ENCODE measurements at places on chromosomes 13 and 19.

DNA sequence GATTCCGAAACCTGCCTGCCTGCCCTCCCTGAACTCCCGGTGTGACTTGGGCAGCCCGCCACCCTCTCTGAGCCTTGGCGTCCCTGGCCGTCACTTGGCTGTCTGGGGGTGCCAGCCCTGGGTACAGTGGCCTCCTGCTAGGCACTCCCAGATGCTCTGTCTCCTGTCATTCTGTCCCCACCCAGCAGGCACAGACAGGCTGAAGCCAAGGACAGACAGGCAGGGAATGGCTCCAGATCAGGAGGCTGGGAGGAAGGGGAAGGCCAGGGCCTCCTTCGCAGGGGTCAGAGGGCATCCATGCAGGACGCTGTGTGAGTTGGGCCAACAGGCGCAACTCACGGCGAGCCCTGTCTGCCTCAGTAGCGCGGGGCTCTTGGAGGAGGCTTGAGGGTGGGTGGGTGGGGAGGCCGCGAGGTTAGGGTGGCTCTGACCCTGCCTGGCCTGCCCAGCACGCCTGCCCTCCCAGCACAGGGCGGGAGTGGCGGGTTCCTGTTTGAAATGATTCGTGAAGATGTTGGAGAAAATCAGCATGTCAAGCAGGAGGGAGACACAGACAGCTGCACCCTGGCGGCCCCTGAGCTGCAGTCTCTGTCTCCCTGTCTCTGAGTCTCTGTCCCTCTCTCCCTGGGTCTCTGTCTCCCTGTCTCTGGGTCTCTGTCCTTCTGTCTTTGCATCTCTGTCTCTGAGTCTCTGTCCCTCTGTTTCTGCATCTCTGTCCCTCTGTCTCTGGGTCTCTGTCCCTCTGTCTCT lies 19.7 kb downstream of the KLHL26 start:
- DNase-seq, result no peak

DNA sequence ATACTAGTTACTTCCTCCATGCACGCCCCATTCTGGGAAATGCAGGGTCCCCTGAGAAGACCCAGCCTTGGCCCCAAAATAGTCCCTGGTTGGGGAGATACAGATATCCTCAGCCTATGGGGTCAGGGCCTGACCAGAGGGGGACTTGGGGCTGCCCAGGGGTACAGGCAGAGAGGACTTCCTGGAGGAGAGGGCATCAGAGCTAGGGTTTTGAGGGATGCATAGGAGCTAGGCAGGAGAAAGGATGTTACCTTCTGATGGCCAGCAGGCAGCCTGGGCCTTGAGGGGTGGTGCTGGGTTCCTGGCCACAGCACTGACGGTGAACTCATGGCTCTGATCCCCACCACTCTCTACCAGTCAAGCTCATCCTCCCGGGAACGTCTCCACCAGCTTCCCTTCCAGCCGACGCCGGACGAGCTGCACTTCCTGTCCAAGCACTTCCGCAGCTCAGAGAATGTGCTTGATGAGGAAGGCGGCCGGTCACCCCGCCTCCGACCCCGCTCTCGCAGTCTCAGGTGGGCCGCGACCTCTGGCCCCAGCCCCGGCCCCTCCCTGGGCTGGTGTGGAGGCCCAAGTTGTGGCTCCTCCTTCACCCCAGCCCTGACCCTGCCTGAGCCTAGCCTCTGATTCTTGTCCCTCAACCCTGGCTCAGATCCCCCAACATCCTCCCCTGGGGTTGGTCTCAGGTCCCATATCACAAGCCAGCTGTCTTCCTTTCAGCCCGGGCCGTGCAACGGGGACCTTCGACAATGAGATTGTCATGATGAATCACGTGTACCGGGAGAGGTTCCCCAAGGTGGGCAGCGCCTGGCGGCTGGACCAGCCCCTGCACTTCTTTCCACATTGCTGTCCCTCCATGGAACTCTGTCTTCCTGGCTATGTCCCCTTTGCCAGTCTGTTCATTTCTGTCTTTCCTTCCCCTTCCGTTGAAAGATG lies 25.6 kb downstream of the MAST3 start:
- DNase-seq, result no peak

DNA sequence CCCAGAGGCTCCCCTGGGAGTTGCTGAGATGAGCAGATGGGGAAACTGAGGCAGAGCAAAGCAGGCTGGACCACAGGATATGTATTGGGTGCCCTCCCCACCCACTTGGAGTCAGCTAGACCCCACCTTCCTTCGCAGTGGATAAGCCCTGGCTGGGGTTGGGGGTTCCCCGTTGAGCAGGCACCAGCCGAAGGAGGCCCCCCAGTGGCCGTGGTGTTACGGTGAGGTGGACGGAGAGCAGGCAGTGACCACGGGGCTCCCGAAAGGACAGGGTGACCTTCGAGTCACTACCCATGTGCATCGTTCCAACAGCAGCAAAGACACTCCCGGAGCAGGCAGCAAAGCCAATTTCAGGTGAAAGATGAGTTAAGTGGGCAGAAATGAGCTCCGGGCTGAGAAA lies 62.4 kb upstream of the ADGRE5 start:
- DNase-seq, result no peak

DNA sequence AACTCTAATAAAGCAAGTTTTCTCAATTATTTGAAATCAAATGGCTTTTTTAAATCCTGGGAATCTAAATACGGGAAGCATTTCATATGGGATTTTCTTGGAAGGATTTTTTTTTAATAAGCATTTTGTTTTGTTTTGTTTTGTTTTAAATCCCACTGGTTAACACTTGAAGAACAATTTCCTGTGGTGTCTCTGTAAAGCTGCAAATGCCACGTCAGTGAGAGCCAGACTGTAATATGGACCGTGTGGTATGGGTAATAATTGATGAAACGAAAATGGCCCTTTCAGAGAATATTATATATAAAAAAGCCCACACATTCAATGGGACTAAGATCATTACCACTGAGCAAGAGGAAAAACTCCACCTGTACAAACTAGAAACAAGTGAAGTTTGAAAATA lies 33.9 kb upstream of the MIR17HG start:
- no peak for DNase-seq

DNA sequence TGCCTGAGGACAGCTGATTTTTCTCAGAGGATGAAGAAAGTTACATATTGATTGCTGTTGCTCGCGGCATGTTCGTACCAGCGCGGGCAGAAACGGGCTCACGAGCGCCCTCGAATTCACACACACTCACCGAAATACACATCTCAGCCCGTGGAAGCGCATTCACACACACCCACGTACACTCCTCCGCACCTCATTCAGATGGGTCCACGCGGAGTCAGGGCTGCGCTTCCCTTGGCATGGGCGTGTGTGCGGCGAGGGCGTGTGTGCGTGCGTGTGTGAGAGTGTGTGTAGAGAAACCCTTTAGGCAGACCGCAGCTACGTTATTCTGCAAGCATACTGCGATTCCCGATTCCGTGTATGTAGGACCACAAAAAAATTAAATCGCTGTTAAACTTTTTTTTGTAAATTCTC lies 2.1 kb upstream of the PCDH17 start:
- DNase-seq, result no peak

- no peak for DNase-seq
These were observed 1.1 kb downstream of the TSC22D1 start for GRCh38 chr13:44575035-44575434.

GRCh38 chr13:73107481-73107880 lies 48.7 kb downstream of the KLF5 start:
- no peak for DNase-seq

DNA sequence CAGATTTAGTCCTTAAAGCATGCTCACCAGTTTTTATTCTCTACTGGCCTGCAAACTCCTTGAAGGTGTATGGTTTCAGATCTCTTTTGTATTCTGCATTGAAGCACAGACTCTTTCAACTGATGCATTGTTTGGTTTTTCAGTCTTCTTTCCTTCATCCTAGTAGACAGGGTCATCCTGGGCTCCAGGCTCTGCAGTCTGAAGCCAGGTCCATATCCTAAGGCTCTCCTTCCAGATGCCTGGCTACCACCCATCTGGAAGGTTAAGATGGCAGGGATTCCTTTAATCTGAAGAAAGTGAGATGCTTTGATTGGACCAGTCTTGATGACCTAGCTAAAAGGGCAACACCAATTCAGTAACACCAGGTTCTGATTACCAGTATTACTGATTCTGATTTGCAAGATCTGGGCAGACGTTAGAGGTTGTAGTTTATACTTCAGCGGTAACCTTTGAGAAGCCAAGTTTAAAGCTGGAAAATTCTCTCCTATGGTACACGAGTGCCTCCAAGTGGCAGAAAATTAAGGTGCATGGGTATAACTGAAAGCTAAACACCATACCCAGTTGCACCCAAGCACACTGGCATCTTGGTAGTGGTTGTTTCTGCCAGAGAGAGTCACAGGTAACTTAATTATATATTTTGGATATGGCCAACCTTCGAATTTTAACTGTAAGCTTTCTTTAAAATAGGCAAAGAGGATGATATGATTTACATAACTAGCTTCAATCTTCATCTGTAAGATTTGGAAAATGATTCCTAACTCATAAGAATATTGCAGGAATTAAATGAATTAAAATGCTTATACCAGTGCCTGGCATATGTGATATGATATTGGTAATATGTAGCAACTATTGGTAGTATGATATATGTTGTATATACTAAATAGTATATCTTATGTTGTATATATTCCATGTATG lies 1651.9 kb upstream of the MIR17HG start:
- no peak for DNase-seq

DNA sequence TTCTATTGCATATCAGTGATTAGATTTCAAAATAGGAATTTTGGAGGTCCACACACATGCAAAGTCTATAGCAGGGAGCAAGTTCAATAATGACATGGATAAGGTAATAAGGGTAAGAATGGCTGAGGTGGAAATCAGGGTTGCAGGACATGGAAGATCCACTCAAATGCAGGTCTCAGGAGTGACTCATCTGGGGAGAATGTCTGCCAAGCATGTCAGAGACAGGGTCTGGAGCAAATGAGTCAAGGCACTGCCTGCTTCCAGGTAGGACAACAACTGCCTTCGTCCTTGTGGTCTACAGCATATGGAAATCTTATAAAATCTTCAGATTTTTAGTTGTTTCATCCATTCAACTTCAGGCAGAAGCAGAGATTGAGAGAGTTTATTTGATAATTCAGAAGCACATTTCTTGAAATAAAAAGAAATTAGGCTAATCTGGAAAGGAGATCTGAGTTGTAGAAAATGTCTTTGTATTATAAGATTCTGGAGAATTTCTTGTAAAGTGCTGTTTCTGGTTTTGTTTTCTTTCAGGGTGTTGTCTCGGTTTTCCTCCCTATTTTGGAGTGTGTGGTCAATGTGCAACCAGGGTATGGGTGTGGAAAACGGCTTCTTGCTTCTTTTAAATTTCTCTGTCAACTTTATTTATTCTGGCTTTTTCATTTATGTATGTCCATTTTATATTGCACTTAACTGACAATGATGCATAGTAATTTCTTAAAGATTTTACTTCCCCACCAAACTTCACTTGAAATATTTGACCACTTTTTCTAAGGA lies 748.8 kb downstream of the LIG4 start:
- no peak for DNase-seq

DNA sequence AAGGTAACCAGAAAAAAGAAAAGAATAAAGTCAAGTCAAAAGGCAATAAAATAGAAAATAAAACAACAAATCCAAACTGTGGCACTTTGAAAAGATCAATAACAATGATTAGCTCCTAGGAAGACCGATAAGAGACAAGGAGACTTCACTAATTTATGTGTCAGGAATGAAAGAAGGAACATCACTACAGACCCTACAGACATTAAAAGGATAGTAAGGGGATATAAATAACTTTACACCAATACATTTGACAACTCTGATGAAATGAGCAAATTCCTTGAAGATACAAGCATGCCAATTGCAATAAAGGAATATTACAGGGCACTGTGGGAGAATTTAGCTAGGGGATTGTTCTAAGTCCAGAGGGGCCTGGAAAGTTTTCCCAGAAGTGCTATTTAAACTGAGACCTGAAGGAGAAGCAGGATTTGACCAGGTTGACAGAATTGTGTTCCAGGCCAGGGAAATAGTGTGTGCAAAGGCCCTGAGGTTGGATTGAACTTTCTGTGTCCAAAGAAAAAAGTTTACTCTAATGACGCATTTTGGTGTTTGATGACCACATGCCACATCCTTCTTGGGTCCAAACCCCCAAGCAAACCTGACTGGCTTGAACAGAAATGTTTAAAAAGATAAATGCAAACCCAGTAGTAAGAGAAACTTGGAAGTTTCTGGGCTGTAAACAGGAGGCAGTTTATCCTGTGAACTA lies 1.6 kb upstream of the C19orf38 start:
- DNase-seq, result no peak

DNA sequence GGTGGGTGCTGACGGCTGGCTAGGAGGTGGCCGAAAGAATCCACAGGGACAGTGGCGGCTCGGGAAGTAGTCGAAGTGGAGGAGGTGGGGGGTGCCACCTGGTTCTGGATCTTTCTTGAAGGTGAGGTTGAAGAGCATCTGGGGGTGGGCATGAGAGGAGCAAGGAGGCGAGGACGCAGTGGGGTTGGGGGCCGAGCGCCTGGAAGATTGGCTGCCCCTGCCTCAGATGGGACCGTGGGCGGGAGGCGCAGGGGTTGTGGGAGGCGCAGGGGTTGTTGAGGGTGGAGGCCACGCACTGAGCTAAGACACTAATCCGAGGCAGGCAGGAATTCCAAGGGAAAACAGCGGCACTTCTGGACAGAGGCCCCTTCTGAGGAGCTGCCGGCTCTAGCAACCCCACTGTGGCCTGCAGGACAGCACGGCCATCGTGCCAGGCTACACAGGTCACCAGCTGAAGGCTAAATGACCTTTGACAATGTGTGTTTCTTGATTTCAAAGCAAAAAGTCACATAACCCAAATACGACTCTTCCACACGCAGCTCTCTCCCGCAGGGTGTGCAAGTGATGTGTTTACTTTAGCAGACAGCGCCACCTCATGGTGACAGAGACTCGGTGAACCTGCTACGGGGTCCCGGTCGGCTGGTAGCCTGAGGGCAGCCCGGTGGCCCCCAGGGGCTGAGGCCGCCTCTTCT lies 44.1 kb upstream of the RANBP3 start:
- no peak for DNase-seq

DNA sequence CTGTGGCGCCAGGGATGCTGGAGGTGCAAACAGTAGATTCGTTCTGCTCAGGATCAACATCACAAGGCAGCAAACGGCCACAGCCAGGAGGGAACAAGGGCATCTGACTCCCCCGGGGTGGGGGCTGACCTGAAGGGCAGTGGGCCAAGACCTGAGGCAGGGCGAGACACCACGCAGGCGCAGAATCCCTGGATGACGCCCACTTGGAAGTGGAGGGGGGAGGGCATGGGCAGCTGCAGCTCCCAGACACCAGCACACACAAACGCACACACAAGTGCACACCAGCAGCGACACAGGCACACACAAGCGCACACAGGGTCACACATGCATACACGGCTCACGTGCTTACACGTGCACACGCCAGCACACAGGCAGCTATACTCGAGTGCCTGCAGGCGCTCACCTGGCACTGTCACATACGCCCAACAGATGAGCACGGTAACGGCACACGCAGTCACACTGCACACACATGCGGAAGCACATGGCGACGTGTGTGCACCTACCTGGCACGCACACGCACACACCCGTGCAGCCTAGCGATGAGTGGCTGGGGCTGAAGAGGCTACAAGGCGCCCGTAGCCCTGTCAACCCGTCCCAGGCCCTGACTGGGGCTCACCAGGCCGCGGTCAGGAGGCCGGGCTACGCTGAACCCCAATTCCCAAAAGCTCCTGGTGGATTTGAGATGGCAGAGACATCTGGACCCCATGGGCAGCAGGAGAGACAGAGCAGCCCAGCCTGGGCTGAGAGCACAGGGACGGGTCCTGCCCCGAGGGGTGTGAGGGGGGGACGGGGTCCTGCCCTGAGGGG lies 5.5 kb downstream of the C2CD4C start:
- DNase-seq, result no peak

Data from cortex of kidney (tissue), 1 donor.